Stimulated activated CD8-positive, alpha-beta memory T cell treated with anti-CD3 and anti-CD28 coated beads, Interleukin-15, amount 100 ng/mL, for 24 hours (primary cell): ENCODE measurements at places on chromosomes 1 and 21.

- no peak for DNase-seq
Measured at GRCh38 chr1:76238094-76238628, 163.6 kb downstream of the ST6GALNAC3 start.

GRCh38 chr1:56686169-56686568 lies 41.1 kb downstream of the PRKAA2 start:
- no peak for DNase-seq

DNA sequence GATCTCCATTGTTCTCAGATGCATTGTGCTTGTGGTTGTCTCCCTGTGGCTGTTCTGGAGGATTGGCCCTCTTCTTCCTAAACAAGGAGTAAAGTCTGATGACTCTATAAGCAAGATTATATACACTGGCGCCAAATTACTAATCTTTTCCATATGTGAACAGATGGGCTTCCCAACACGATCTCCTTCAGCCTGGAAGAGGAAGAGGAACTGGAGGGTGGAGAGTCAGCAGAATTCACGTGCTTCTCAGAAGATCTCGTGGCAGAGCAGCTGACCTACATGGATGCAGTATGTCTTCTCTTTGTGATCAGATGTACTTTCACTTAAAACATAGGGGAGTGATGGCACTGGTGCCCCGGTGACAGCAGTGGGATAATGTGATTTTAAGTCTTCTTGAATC lies 78.7 kb downstream of the RGL1 start:
- no peak for DNase-seq

GRCh38 chr1:1075148-1075935 lies 1.2 kb upstream of the RNF223 start:
- DNase-seq, result no peak

DNA sequence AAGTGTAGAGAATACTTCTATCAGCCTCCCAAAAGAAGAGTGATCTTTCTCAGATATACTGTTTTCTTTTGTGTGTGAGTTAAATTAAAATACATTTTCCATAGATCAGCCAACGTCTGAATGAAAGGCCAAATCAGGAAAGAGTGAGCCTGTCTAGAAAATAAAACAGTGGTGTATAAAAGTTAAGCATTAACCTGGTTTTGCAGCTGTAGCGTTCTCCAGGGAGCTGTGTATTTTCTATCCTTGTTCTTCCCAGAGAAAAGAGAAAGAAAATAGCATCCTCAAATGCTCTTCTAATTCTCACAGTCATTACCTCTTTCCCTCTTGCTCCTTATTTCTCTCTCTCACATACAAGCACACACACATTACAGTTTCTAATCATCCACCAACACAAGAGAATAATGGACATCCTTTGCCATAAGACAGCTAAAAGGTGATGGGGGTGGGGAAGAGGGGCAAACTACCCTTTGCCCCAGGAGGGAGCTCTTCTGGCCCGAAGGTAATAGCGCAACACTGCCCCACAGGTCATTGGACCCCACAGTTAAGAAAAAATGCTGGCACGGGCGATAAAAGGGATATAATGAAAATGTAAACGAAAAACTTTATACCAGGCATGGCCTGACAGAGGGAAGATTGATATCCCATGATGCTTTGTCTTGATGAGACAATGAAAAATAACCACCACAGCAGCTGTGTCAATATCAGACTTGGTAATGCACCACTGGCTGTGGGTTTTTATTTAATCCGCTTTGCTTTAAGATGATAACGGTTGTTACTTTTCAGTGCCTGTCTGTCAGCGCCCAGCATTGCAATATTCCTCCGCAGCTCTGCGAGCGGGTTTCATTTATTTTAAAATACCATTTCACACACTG lies 150.3 kb downstream of the NUF2 start:
- no peak for DNase-seq

- no peak for DNase-seq
Measured at GRCh38 chr21:42140196-42140934, 69.2 kb downstream of the UMODL1 start.

DNA sequence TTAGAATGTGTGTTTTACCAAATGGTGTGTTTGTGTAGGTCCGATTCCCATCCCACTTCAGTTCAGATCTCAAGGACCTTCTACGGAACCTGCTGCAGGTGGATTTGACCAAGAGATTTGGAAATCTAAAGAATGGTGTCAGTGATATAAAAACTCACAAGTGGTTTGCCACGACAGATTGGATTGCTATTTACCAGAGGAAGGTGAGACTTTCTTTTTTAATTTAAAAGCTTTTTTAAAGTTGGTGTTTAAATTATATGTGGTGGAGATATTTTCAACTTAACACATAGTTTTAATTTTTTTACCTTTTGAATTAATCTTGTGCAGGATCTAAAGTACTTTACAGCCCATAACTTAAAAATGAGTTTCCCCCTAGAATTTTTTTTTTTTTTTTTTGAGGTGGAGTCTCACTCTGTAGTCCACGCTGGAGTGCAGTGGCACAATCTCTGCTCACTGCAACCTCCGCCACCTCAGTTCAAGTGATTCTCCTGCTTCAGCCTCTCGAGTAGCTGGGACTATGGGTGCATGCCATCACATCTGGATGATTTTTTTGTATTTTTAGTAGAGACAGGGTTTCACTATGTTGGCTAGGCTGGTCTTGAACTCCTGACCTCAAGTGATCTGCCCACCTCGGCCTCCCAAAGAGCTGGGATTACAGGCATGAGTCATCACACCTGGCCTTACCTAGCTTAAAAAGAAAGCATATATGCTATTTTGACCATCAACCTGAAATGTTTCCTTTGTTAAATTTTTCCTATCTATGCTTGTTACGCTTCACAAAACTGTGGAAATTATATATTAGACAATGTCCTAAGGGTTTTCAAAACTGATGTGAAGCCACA lies 70.3 kb downstream of the PRKACB start:
- no peak for DNase-seq

DNA sequence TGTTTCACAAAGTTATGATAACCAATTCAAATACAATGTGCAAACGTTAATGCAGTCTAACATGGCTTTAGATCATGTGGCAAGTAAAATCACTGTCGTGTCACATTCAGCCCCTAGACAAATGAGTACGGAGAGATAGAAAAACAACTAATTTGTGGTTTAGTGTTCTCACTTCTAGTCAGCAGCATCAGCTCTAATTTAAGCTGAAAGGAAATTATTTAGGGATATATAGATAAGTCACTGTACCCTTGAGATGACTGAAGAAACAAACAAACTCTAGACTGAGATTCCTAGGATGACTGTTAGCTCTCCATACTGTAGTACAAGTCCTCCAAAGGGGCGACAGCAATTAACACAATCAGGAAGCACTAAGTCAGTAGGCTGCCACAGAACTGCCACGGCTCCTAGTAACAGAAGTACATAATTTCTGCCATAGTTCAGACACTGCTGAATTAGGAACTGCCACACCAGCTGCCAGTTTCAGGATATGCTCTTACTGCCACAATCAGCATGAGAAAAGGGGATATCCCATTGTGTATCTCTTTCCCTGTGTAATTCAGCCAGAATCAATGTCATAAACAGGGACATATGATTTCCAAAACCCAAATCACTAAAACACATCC lies 150.4 kb upstream of the NEGR1 start:
- no peak for DNase-seq

DNA sequence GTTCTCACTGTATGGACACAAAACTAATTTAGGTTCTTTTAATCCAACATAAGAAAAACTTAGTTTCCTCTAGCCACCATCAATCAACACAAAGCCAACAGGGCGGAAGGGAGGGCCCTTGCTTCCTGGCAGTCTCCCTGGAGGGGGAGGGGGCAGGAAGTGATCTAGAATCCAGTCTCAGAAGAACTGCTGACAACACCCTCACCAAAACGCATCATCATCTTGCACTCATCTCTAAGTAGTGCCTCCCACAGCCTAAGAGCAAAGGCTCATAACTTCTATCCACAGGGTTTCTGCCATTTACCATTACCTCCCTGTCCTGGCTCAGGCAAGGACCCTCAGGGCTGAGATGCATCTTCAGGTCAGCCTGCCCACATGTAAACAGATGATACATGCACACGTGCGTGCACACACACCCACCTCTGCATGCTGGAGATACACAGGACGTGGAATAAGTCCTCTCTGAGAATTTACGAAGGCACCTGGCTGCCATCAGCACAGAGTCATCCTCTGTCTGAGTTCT lies 20.5 kb downstream of the HIVEP3 start:
- no peak for DNase-seq

DNA sequence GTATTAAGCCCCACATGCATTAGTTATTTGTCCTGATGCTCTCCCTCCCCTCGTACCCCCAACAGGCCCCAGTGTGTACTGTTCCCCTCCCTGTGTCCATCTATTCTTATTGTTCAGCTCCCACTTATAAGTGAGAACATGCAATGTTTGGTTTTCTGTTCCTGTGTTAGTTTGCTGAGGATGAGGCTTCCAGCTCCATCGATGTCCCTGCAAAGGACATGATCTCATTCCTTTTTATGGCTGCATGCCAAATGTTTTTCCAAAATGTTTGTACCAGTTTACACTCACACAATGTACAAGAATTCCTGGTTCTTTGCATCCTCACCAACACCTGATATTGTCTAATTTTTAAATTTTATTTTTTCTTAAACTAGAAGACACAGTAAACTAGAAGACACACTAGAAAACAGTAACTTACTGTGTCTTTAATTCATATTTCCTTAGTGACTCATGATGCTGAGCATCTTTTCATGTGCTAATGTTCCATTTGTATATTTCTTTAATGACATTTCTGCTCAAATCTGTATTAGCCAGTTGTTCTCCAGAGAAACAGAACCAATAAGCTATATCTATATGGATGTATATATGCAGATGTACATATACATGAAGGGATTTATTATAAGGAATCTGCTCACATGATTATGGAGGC lies 19.4 kb upstream of the USP1 start:
- no peak for DNase-seq

- no peak for DNase-seq
Measured at GRCh38 chr1:67855961-67856360, 22.7 kb upstream of the GNG12 start.

GRCh38 chr1:190320952-190321351 lies 156.7 kb downstream of the BRINP3 start:
- no peak for DNase-seq

DNA sequence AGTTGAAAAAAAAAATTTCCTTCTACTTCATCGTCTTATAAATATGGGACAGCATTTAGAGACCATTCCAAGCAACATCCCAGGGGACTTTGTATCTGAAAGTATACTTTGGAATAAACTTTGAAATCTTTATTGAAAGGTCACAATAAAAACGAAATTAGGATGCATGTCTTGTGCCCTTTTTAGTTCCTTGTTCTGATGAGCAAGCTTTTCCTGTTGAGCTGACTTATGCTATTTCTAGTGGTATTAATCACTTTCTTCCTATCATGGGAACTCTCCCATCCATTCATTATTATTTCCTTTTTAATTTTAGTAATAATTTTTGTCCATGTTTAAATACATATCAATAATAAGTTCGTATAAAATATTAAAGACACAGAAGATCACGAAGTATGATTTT lies 4.0 kb upstream of the GBP2 start:
- no peak for DNase-seq

GRCh38 chr1:145955436-145955835 lies 2.4 kb downstream of the LIX1L start:
- no peak for DNase-seq

DNA sequence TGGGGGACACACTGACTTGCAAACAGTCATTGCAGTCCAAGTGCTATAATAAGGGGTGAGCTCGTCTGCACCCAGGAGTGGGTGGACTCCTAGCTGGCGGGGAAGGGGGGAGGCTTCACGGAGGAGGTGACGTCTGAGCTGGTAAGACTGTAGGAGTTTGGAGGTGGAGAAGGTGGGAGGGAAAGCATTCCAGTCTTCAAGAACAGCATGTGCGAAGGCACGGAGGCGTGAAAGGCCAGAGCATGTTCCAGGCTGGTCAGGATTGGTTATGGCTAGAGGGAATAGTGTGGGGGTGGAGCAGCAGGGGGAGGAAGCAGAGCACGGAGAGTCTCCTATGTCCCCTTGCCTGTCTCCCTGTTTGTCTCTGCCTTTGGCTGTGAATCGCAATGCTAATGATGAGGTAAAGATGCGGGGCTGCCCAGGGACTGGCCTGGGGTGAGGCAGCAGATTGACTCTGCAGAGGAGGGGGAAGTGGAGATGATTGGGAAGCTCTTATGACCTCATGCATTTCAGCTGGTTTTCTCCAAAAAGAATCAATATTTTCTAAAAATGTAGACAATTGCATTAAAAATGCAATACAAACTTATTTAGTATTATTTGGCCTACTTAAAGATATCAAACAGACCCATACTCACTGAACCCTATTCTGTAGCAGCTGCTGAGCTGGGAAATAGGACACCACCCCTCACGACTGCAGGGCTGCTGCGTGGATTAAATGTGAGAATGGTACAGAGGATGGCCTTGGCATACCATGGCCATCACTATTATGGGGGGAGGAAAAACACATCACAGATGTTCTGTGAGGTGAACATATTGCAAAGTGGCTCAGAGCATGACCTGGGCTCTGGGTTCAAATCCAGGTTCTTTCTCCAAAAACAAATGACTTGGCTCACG lies 2.6 kb upstream of the ZNF436 start:
- no peak for DNase-seq

DNA sequence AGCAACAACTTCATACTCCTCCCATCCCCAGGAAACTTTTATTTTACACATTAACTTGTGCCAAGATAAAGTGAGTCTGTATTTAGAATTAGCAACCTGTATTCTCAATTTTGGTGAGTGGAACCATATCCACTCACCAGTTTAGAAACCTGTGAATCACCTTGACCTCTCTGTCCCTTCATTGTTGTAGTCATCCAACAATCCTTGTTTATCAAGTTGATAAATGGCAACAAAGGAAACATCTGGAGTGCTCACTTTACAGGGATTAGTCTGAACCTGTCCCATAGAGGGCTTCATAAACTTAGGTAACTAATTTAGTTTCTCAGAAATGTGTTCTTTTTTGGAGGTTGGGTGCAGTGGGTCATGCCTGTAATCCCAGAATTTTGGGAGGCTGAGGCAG lies 3.9 kb upstream of the CLSPN start:
- DNase-seq, result no peak
